ENCODE measurements at places on chromosomes 7 and 10.

GRCh38 chr10:88932539-88933256 lies 19.9 kb downstream of the ACTA2 start:
- DNase-seq, result peak; percentile 53

DNA sequence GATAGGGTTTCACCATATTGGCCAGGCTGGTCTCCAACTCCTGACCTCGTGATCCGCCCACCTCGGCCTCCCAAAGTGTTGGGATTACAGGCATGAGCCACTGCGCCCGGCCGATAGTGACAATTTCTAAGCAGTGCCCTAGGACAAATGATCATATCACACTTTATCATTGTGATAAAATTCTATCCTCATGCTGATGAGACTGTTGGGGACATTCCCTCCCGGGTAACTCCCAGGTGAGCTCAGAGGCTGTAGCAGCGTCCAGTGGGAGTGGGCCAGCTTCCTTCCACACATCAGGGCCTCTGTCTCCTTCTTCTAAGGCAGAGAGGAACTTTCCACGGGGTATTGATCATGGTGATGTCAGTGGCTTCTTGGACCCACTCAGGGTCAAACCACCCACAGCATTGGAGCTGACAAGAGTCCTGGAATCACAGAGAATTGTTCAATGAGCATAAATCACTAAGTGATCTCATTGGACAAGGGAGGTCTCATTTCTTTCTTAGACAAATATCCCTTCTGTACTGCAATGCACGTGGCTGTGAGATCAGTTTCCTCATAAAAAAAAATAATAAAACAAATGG lies 256.1 kb downstream of the KLF6 start:
- DNase-seq, result no peak

DNA sequence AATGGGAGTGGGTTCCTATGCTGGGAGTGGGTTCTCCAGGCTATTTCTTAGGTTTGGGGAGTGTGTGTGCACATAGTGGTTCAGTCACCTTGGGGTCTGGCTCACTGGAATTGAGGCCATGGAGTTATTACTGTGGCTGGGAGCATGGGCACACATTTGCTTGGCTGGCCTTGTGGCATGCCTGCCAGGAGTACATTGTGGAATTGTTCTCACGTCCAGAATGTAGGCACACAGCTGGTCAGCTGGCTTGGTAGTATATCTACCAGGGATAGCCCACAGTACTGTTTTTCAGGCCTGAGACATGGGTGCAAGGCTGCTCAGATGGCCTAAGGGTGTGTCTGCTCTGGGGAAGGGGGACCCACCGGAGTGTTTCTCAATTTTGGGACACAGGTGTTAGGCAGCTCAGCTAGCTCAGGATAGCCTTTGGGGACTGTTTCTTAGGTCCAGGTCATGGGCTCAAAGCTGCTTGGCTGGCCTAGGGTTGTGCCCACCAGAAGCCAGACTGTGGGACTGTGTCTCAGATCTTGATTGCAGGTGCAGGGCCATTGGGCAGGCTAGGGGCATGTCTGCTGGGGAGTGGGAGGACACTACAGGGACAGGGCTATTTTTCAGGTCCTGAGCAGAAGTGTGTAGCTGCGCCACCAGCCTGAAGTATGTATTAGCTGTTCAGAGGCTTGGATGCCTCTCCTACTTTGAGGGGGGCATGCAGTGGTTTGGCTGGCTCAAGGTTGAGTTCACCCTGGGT lies 50.6 kb downstream of the TMEM168 start:
- DNase-seq, result no peak

DNA sequence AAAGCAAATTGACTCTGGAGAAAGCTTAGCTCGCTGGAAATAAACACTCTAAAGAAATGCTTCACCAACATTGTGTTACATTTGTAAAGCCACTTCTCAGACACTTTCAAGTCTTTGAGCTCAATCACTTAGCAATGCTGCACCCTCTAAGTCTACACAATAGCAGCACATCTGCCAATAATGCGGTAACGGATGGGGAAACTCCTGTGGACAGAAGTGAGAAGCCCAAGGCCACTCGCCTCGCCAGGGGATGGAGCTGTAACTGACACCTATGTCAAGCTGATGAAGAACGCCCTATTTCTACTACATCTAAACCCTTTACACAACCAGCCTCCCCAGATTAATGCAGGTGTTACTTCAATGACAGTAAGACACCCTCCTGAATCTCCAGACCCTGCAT lies 167.7 kb downstream of the SFMBT2 start:
- no peak for DNase-seq

DNA sequence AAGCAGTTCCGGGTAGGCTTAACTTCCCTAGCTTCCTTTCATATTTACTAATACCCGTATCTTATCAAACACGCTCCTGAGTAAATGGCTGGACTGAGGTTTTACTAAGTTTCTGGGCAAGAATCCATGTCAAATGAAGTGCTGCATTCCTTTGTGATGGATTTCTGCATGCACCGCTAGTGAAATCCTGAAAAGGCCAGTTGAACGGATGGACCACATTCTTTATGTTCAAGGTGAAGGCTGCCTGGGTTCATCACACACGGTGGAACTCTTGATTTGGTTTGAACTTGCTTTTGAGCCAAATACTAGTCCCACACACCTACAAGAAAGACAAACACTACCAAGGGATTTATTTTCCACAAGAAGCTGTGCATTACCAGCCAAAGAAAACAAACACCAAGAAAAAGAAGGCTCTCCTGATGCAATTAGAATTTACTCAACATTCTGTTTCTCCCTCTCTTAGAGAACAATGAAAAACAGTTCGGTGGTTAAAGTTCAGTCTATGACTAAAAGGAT lies 255.0 kb upstream of the SEMA3C start:
- DNase-seq, result no peak

DNA sequence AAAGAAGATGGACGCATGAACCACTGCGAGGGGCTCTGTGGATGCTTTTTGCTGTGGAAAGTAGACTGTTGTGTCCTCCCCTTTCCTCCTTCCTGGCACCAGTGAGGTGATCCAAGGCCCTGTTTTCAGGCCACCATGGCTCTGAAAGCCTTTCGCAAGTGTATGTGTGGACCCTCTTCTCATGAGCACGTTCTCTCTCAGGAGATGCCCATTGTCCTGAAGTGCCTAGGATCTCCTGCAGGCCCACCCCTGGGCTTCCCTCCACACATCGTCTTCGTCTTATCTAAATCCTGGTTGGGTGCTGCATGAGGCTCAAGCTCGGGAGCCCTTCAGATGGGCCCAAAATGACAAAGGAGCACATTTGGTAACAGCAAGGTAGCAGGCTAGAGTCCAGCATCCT lies 188.2 kb downstream of the PTPN20 start:
- no peak for DNase-seq

DNA sequence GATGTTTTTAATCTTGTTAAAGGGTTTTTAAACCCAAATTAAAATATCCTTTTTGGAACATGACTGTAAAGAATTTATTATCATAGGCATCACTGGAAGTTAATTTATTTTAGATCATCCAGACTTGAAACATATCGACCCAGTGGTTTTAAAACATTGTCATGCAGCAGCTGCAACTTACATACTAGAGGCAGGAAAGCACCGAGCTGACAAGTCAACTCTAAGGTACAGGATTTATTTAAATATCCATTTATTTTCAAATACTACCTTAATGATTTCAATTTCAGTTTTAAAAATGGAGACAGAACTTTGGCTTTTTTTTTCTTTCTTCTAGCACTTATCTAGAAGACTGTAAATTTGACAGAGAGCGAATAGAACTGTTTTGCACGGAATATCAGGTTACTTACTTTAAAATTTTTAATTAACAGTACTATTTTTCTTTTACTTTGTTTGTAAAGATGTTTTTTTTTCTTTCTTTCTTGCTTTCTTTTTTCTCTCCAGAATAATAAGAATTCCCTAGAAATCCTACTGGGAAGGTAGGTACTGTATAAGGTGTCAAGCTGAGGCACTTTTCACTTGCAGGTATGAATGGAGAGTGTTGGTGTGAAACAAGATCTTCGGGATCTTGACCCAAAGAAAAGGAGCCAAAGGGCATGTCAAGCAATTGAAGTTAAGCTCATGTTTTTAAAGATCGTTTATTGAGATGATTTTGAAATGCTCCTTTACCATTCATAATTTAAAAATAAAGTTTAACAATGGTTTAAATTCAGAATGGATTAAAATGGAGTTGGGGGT lies 1.8 kb downstream of the COMMD3 start:
- DNase-seq, result no peak

DNA sequence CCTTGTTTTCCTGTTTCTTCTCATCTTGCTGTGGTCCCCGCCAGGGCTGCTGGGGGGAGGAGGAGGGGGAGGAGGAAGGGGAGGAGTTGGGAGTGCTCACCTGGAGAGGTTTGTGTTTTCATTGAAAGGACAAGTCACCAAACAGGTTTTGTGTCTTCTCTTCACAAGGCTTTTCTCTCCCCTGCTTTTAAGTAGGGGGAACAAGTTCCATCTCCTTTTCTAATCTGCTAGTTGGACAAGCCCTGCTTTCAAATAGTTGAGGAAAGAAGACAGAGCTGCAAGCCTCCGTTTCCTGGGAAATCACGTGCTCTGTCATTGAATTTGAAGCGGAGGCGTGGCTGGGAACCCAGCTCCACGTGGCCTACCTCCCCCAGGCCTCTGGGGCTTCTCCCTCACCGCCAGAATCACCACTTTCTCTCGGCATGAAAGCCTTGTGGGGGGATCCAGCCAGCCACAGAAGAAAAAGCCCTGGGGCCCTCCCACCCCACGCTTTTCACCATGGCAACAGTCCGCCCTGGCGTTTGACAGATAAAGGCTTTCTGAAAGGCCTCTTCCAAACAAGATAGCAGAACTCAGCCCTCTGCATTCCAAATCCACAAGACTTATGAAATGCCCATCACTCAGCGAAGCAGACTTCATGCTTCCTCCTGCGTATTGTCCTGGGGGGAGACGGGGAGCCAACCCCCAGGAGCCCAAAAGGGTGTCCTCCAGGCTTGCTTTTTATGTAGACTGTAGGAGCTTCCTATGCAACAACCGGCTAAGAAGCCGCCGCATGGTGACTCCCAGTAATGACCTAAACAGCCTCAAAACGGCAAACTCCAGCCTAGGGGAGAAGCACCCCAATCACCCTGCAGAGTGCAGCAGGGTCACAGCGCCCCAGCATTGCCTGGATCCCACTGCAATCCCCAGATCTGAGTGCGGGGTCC lies 51.7 kb downstream of the PROSER2 start:
- DNase-seq, result peak; percentile 63

DNA sequence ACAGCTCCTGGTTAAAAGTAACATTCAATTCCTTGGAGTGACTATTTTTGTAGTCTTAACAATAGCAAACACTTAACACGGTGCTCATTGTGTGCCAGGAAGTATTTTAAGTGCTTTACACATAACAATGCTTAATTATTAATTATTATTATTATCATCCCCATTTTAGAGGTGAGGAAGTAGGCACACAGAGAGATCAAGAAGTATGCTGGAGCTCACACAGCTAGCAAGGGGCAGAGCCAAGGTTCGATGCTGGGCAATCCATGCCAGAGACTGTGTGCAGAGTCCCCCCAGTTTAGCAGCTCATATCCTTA lies 48.2 kb upstream of the SMNDC1 start:
- DNase-seq, result no peak

DNA sequence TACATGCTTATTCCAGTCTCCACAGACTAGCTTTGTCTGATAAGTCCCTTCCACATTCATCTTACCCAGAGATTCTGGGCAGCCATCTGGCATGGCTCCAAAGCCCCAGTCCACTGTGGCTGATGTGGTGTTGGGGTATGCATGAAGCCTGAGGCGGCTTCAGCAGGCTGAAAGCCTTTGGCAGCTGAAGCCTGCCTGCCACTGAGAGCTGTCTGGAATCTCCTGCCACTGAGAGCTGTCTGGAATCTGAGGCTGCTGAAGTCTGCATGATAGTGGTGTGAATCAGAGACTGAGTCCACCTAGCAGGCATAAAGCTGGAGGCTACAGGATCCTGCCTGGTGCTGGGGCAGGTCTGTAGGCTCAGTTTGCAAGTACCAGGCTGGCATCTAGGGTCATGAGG lies 87.1 kb downstream of the DYNC1I1 start:
- DNase-seq, result peak; percentile 17

DNA sequence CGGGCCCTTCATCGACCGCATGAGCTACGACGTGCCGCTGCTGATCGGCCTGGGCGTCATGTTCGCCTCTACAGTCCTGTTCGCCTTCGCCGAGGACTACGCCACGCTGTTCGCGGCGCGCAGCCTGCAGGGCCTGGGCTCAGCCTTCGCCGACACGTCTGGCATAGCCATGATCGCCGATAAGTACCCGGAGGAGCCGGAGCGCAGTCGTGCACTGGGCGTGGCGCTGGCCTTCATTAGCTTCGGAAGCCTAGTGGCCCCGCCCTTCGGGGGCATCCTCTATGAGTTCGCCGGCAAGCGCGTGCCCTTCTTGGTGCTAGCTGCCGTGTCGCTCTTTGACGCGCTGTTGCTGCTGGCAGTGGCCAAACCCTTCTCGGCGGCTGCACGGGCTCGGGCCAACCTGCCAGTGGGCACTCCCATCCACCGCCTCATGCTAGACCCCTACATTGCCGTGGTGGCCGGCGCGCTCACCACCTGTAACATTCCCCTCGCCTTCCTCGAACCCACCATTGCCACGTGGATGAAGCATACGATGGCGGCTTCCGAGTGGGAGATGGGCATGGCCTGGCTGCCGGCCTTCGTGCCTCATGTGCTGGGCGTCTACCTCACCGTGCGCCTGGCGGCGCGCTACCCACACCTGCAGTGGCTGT lies 1.2 kb downstream of the SLC18A3 start:
- peak; percentile 74 for DNase-seq

DNA sequence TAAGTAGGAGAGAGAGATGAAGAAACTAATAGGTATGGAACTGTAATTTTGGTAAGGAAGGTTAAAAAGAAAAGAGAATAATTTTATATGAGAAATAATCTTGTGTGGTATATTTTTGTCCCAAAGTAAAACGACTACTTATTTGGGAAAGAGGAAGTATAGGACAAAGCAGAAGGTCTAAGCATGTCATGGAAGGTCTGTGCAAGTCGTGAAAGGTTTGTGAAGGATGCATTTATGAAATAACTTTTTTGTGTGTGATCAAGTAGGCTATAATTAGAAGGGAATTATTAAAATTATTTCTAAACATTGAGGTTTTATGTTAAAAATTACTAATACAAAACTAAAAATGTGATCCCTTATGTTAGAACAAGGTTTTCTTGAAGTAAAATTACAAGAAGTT lies 63.3 kb downstream of the ZNF783 start:
- no peak for DNase-seq

- DNase-seq, result no peak
Observed at GRCh38 chr10:130141878-130142277, 5.7 kb downstream of the GLRX3 start.
